ENCODE measurements at places on chromosomes 13 and 19.

- DNase-seq = peak; percentile 46
Observed at GRCh38 chr19:15304140-15304705, 28.1 kb downstream of the BRD4 start.

- no peak for DNase-seq
Observed at GRCh38 chr19:33553530-33554310, 32.1 kb upstream of the PEPD start.

DNA sequence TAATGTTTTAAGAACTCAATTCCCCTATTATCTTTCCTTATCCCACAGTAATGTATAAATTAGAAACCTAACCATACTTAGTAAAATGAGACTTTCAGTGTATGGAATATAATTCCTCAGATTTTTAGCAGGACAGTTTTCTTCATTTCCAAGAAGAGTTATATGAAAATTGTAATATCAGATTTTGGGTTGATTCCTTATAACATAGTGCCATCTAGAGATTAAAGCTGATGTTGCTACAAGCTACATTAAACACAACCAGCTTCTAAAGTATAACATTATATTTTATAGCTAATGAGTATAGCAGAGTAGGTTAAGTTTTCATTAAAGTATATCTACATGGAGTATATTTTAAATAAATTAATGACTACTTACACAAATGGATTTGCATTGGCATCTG, 99.7 kb upstream of the MIR17HG start:
- no peak for DNase-seq

GRCh38 chr13:112545856-112546255, 42.1 kb downstream of the TUBGCP3 start:
- no peak for DNase-seq

- no peak for DNase-seq
Observed at GRCh38 chr19:13782537-13782936, 8.3 kb downstream of the C19orf53 start.

- DNase-seq = no peak
Observed at GRCh38 chr13:75762076-75762937, 126.2 kb downstream of the LMO7 start.

DNA sequence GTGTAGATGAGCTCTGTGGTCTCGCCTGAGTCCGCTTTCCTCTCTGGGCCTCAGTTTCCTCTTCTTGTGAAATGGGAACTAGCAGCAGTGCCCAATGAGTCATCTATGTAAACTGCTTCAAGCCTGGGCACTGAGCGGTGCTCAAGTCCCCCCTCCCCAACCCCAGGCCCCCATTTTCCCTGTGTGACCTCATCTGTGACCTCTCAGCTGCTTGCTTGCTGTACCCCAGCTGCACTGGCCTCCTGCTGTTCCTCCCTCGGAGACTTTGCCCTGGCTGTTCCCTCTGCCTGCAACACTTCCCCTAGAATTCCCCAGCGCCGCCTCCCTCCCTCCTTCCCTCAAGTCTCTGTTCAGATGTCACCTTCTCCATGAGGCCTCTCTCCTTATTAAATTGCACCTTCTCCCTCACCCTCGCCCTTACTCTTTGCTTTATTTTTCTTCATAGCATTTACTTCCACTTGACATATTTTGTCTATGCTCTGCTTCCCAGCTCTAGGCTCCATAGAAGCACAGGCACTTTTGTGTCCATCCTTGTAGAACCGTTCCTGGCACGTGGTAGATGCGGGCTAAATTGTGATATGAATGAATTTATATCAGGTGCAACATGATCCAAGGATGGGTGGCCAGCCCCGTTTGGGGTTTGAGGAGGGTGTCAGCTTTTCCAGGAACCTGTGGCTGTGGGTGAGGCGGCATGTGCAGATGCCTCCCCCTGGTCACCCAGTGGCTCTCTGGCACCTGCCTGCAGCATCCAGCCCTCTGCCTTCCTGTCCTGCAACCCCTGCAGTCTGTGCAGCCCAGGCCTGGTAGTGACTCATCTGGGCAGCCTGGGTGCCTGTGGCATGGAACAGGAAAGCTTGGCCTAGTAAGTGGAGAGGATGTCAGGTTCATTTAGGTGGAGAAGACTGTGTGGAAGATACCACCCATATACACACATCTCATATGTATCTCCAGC, 26.3 kb downstream of the SIPA1L3 start:
- no peak for DNase-seq

DNA sequence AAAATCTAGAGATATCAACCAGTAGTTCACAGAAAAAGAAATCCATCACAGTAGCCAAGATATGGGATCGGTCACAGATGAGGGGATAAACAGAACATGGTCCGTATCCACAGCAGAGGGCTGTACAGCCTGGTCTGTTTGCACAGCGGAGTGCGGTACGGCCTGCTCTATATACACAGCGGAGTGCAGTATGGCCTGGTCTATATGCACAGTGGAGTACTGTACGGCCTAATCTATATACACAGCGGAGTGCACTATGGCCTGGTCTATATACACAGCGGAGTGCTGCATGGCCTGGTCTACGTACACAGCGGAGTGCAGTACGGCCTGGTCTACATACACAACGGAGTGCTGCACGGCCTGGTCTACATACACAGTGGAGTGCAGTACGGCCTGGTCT, 43.0 kb upstream of the MCF2L start:
- DNase-seq = no peak

- DNase-seq = no peak
Observed at GRCh38 chr19:41700381-41701195, 7.8 kb upstream of the CEACAM5 start.

DNA sequence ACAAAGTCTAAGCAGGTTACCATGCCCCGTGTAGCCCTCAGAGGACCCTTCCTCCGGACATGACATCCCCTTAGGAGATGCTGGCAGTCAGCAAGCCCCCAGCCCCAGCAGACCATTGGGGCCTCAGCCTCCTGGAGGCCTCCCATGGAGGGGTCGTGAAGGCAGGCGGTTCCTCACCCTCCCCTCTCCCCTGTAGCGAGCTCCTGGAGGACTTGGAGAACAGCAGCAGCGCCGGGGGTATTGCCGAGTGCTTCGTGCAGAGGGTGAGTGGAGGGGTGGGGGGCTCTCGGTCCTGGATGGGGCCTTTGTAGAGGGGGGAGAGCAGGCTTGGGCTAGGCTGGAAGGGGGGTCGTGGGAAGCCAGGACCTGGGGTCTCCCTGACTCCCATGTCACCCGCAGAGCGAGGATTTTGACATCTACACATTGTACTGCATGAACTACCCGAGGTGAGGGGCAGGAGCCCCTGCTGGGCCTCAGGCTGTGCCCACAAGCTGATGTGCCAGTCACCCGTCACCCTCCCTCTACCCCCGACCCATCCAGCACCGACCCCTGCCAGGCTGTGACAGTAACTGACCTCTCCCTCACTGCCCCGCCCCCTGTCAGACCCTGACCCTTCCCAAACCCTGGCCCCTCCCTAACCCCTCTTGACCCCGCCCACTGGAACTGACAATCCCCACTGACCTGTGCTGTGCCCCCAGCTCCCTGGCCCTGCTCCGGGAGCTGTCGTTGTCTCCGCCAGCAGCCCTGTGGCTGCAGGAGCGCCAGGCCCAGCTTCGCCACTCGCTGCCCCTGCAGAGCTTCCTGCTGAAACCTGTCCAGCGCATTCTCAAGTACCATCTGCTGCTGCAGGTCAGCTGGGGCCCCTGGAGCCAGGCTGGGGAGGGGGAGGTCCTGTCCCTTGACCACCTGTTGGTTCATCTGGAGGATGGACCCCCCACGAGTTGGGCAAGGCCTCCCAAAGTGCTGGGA, 4.0 kb downstream of the PLEKHG2 start:
- DNase-seq = no peak

Data from H4 (cell line).